COR-L47 (cell line): ENCODE measurements at places on chromosomes 7 and 10.
A peak's percentile ranks its signal among the peaks of the same experiment; 100 is the strongest.

DNA sequence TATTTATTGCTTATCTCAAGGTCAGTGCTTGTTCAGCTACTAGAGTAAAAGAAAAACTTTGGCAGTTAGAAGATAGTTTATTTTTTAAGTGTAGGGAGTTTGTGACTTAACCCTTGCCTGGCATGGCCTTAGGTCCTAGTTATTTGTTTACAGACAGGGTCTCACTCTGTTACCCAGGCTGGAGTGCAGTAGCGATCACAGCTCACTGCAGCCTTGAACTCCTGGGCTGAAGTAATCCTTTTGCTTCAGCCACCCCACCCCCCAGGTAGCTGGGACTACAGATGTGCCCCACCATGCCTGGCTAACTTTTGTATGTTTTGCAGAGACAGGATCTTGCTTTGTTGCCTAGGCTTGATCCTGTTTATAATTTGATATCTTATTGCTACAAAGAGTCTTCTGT, 4.2 kb downstream of the ANLN start:
- DNase-seq = no peak

GRCh38 chr7:134394056-134394455, 64.8 kb downstream of the AKR1B1 start:
- DNase-seq = no peak

DNA sequence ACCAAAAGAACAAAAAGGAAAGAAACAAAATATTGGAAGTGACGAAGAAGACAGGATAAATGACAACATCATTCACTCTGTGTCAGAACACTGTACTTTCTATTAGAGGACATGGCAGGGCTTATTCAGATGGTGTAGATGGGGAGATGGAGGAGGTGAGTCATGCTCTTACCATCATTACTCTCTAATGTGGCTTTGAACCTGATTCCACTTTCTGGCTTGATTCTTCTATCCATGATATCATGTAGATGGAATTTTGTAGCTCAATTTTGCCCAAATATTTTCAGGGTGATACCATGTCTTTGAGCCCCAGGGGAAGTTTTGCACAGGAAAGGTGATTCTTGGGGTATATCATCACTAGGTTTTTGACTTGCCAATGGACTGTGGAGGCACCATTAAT, 91.7 kb downstream of the CFAP58 start:
- no peak for DNase-seq

DNA sequence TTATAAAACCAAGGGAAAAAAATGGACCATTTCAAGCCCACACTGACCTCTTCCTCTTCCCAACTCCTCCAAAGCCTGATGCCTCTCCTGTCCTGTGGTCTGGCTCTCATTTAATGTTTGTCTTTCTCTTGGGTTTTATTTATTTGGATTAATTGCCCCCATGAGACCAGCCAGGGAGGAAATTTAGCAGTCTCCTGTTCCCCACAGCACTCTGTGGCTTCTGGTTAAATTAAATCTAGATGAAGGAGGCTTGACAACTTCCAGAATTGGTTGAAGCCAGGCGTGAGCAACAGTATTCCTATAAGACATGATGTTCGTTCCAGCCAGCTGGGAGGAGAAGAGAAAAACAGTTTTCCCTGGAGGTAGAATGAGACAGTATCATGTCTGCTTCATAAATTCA, 15.1 kb upstream of the PRLHR start:
- no peak for DNase-seq

GRCh38 chr7:786472-787255, 45.6 kb upstream of the SUN1 start:
- DNase-seq = peak; percentile 56

DNA sequence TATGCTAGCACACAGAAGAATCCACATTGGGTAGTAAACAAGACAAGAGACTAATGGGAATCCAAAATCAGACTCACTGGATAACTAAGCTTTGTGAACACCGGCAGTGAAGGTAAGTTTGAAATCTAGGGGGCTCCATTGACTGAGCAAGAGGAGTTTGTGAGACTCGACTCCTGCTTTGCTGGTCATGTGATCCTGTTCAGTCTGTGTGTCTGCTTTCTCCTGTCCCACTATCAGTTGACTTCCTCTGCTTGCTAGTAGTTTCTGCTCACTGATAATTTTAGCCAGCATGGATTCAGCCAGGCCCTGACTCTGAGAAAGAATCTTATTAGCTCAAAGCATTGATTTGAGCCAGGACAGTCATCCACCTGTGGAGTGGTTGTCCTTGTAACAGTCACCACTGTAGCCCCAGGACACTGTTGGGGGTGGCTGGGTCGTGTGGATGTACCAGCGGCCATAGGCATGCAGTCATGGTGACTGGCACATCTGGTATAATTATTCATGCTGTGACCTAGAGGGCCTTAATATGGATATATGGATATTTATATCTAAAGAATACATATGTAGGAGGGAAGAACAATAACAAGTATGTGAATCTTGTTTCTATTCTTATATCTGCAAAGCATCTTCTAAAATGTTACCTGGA, 44.4 kb downstream of the DNAH11 start:
- no peak for DNase-seq

DNA sequence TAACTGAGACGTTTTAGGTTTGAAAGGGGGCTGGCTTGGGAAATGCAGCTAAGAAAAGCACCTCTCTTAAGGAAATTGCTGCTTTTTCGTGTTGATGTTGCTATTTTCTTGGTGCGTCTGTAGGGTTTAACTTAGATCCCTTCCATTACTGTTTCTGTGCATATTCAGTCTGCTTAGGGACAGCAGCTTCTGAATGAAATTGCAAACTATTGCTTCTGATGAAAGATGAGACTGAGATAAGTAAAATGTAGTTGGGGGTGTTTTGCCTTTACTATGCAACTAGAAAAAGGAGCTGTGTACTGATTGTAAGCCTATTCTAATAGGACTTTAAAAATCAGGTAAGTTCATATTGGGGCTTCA, 772 bp downstream of the HDAC9 start:
- DNase-seq = no peak

DNA sequence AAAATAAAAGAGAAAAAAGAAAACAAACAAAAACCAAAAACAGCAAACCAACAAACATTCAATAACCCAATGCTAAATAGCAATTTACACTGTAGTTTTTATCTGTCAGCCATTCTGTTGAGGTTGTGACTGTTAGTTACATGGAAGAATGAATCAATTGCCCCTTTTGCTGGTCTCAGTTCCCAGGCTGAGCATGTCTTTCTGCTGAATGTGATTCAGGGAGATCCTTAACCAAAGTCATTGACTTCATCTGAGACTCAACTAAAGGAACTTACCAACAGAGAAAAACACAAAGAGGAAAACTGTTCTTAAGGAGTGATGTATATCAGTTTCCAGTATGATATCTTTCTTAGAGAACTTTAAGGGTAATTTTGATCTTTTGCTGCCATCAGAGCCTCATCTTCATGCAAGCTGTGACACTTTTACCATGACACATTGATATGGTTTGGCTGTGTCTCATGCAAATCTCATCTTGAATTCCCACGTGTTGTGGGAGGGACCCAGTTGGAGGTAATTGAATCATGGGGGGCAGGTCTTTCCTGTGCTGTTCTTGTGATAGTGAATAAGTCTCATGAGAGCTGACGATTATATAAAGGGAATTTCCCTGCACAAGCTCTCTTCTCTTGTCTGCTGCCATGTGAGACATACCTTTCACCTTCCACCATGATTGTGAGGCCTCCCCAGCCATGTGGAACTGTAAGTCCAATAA, 469.8 kb downstream of the KIF20B start:
- DNase-seq = no peak

- DNase-seq = no peak
Measured at GRCh38 chr10:123726836-123727235, 60.7 kb downstream of the GPR26 start.
